ENCODE measurements at places on chromosomes 1 and 21.

- DNase-seq, result no peak
Measured at GRCh38 chr1:201562257-201562656, 23.3 kb downstream of the NAV1 start.

- DNase-seq, result no peak
Measured at GRCh38 chr21:28261298-28261697, 731.4 kb downstream of the LTN1 start.

GRCh38 chr1:101407505-101408211 is 170.8 kb downstream of the S1PR1 start:
- DNase-seq, result no peak

GRCh38 chr1:97414682-97415312 is 506.0 kb downstream of the DPYD start:
- DNase-seq, result no peak

DNA sequence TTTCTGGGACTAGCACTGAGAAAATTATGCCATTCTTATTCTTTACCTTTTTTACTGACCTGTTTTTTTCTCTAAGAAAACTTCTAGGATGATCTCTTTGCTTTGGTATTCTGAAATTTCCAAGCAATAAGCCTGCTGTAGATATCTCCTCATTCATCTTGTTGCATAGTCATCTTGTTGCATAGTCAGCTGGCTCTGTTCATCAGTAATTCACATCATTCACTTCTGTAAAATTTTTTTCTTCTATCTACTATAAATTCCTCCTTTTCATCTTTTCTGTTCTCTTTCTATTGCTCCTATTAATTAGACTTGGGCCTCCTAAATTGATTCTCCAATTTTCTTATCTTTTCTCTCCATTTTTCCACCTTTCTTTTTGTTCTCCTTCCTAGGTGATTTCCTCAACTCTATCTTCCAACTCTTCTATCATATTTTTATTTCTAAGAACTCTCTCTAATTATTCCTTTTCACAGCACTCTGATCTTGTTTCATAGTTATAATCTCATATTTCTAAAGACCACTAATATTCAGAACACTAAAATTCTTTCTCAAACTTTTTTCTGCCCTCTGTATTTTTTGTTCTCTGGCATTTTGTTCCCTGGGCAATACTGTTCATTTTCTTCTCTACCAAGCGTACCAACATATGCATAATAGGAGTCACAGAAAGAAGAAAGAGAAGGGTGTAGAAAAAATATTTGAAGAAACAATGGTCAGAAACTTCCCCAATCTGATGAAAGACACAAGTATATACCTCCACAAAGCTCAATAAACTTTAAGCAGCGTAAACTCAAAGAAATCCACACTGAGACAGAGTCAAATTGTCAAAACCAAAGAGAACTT is 17.7 kb downstream of the TUT4 start:
- DNase-seq, result no peak

- no peak for DNase-seq
Measured at GRCh38 chr1:6861075-6861724, 75.9 kb downstream of the CAMTA1 start.

- no peak for DNase-seq
Measured at GRCh38 chr1:27672750-27673112, 739 bp upstream of the IFI6 start.

DNA sequence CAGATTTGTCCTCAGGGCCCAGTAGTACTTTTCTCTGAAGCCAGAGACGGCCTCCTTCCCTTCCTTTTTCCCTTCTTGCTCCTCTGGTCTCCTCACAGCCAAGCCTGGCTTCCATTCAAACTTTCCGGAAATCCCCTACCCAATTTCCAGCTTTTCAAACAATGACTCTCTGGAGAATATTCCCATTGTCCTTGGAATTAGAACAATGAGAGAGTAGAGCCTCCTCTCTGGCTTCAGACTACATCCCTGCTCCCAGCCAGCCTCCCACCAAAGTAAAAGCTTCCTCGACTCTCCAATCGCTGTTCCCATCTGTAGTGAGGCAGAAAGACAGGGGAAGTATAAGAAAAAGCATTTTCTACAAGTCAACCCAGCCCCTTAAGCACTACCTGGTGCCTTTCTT is 77.7 kb upstream of the SOX13 start:
- no peak for DNase-seq

DNA sequence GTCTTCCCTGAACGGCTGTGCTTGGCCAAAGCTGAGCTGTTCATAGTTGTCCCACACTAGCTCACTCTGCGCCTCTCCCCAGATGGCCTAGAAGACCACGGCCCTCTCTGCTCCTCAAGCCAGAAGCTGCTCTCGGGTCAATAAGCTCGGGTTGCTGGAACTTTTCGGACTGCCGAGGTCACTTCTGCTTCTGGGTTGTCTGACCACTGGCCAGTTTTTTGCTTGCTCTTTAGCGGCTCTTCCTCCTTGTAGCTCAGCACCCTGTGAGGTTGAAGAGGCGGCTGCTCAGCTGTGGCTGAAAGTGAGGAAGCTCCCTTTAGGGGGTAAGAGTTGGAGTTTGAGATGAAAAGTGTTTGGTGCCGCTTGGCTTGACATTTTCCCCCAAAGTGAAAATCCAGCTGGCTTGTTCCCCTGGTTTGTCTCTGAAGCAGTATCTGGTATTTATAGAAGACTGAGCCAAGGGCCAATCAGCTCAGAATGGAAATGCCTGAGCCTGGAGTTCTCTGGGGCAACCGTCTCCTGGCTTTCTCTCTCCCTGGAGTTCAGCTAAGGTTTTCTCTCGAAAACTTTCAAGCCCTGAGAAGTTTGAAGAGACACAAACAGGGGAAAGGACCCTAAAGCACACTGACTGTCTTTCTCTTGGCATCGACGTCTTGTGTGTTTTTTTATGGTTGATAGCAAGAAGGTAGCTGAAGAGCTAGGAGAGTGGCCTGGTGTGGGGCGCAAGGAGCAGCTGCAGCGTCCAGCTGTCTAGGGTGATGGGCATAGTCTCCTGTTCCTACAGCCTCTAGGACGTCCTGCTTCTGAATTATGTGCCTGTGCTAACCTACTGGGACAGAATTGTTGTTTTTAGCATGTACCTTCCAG is 72.0 kb downstream of the SYT6 start:
- DNase-seq, result no peak

DNA sequence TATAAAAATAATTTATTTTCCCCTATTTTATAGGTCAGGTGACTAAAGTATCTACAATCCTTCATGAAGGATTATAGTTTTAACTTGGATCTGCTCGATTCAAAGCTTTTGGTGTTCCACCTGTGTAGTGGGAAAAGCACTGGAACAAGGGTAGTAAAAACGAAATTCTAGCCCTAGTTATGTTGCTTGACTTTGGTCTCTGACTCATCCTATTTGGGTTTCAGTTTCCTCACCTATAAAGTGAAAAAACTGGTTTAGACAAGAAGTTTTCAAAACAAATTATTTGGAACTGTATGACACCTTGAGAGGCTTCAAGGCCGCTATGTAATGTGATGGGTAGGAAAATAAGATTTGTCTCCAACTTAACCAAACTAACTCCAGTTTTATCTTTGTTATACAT is 505.2 kb upstream of the ZRANB2 start:
- no peak for DNase-seq

GRCh38 chr1:200041337-200042118 is 14.0 kb downstream of the NR5A2 start:
- no peak for DNase-seq

GRCh38 chr1:163170975-163171676 is 31.6 kb downstream of the RGS5 start:
- DNase-seq, result no peak

GRCh38 chr1:88731475-88732269 is 47.6 kb downstream of the PKN2 start:
- DNase-seq, result peak; percentile 67

GRCh38 chr21:25939396-25939761 is 204.6 kb downstream of the GABPA start:
- no peak for DNase-seq
